ENCODE measurements at places on chromosomes 5 and 9.

DNA sequence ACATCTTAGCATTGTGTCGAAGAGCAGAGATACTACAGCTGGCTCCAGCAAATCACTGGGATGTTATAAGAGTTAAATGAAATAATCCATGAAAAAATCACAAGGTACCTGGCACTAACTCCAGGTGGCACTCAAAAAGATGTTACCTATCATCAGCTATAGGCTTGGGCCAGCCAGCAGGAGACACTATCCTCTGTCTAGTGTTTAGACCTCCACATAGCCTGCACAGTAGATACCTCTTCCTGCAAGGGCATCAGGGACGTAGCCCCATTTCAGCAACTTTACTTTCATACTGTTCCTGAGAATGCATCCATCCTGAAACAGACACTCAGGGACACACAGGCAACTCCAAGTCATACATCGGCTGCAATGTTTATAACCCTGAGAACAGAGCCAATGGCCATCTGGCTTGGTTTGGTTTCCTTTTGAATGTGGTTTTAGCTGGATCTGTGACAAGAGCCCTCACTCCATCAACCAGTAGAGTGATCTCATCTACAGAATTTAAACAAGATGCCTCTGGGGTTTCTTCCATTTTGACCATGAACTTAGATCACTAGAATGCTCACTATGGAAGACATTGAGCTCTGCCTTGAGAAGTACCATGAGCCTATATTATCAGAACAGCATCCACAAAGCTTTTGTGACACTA lies 69.9 kb downstream of the TLE1 start:
- DNase-seq: no peak

- DNase-seq: no peak
Measured at GRCh38 chr5:128014578-128014977, 69.0 kb upstream of the SLC12A2 start.

- DNase-seq: no peak
Measured at GRCh38 chr5:78964889-78965288, 20.2 kb downstream of the ARSB start.

DNA sequence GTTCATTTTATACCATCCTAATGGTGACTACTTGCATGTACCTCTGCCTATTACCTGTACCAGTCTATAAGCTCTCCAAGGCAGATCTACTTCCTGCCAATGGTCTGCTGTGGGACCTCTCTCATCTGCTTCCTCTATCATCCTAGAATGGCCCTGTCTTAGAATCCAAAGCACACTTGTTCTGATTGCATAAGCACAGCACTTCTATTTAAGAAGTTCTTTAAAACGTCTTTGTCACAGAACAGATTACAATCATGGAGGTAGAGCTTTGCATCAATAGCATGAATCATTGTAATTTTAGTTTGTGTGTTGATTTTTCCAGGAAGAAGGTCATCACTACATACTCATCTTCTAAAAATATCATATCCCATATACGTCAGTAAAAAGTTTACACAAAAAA lies 131.8 kb upstream of the ACOT12 start:
- DNase-seq: no peak

GRCh38 chr9:87795178-87795577 lies 69.3 kb downstream of the CTSL start:
- no peak for DNase-seq

DNA sequence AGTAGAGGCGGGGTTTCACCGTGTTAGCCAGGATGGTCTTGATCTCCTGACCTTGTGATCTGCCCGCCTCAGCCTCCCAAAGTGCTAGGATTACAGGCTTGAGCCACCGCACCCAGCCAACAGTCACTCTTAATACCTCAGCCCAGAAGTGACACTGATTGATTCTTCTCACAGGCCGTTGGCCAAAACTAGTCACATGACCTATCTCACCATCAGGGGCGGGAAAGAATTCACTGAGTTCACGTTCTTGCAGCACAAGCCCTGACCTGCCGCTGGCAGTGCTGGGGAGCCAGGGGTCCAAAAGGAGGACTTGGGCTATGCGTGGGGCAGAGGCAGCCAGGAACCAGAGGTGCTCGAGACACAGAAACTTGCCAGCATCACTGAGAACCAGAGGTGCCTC lies 55.0 kb upstream of the CPLX2 start:
- no peak for DNase-seq

GRCh38 chr9:5509573-5509972 lies 758 bp upstream of the PDCD1LG2 start:
- DNase-seq: no peak

- no peak for DNase-seq
Measured at GRCh38 chr5:57181154-57181553, 7.3 kb downstream of the GPBP1 start.

- DNase-seq: no peak
Measured at GRCh38 chr5:141779503-141779973, 97.5 kb upstream of the ARAP3 start.

DNA sequence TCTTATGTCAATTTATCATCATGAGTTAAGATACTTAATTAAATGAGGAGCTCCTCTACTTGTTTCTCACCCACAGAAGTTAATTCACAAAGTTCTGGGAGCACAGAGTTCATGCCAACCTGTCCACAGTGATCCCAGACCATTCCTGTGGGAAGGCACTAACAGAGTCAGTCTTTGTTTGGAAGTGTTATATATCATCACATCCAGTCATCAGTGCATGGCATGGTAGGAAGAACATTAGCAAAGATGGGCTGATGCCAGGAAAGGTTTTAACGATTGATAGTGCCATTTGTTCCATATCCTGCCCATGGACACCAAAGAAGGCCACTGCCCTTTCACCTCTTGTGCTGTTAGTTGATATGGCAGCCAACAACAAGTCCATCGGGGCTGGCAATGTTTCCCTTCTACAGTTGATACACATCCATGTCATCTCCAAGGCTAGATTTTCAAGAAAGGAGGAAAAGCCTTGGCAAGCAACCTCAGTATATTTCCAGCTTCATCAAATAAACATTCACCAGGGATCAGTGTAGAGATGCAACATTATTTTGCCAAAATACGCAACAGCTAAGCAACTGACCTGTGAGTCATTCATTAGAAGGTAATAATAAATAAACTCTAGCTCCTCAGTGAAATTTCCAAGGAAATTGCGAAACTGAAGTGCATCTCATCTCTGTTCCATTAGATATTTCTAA lies 169.6 kb downstream of the RORB start:
- DNase-seq: no peak

- DNase-seq: no peak
Measured at GRCh38 chr9:129725795-129726251, 27.0 kb downstream of the PTGES start.

DNA sequence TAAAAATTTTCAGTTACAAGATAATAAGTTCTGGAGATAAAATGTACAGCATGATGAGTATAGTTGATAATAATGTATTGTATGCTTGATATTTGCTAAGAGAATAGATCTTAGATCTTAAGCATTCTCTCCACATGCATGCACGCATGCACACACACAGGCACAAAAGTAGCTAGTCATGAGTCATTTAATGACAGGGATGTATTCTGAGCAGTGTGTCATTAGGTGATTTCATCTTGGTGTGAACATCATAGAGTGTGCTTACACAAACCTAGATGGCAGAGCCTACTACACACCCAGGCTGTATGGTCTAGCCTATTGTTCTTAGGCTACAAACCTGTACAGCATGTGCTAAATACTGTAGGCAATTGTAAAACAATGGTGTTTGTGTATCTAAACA lies 124.2 kb downstream of the PTTG1 start:
- no peak for DNase-seq

DNA sequence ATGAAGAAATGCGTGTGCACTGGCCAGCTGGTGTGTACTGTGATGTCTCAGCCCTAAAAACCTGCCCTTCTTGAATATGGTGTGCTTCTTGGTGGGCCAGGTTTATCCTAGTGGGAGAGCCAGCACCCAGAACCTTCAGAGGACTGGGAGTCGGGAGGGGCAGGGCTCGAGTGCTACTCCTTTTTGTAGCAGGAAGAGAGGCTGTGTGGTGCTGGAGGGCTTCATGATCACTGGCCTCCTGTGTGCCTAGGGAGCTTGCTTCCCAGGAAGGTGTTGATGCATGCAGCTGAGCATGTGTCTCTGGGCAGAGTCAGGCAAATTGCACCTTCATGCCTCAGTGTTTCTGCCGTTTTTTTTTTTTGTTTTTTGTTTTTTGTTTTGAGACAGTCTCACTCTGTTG lies 20.0 kb downstream of the PHF2 start:
- DNase-seq: no peak

- DNase-seq: no peak
Measured at GRCh38 chr5:178210073-178210535, 5.8 kb downstream of the HNRNPAB start.

- no peak for DNase-seq
Measured at GRCh38 chr9:88692827-88693226, 157.8 kb downstream of the NXNL2 start.

DNA sequence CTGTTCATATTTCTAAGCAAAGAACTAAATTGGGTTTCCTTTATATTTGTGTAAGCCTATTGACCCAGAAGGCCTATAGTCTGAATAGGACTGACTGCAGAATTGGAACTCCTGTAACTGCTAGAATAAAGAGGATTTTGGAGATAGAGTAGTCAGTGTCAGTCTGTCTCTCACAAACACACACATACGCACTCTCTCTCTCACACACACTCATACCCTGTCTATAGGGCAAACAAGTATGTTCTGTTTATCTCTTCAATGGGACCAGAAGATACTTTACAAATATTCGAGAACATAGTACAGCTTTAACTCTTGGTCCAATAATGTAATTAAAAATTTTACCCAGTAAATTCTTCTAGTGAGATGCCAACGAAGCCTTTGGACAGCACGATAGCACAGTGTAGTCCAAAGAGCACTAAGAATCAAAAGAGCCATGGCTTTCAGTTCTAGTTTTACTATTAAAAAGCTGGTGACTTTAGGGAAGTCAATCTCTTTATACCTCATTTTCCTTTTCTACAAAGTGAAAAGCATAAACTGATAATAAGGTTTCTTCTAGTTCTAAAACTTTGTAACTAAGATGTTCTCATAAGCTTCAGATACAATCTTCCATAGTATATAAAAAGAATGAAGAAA lies 19.3 kb downstream of the ABHD17B start:
- DNase-seq: no peak

DNA sequence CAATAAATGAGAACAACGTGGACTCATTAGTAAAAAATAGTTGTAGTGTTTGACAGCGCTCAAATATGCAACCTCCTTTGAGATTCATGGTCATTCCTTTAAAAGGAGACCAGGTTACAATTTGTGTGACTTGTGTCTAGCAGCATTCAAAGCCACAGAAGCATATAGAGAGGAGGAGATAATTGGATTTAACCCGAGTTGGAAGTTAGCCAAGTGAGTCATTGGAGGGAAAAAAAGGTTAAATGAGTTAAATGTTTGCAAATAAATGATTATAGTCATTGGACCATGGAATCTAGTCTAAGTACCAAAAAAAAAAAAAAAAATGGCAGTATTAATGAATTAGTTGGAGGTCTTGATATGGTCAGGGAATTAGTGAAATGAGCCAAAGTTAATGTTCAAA lies 90.9 kb downstream of the ITGA1 start:
- DNase-seq: no peak

DNA sequence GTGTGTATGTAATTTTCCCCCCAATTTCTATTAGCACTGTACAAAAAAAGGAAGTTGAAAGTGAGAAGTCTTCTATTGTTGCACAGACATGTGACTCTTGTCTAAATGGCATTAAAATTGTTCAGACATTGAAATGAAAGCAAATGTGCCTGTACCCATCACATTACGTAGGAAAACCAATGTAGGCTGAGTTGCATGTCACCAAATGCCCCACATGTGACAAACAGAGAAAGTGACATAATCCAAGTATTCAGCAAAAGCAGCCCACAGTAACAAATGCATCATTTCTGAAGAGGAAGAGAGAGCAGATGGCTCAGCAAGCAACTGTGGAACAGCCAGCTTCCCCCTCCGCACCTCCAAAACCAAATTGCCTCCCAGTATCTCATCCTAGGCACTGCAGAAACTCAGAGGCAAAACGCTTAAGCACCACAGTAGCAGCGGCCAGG lies 161.5 kb upstream of the NR4A3 start:
- DNase-seq: no peak

GRCh38 chr9:35847792-35848572 lies 19.0 kb downstream of the TMEM8B start:
- DNase-seq: no peak

All from activated CD4-positive, CD25-positive, alpha-beta regulatory T cell treated with anti-CD3 and anti-CD28 coated beads, Interleukin-2, amount 50 U/mL, for 16 hours (primary cell).